ENCODE measurements at places on chromosomes 5 and 9. TPM values are rescaled to one million over a fixed set of nuclear protein-coding genes. Genes with fewer than 3 reads are reported as not detected.

DNA sequence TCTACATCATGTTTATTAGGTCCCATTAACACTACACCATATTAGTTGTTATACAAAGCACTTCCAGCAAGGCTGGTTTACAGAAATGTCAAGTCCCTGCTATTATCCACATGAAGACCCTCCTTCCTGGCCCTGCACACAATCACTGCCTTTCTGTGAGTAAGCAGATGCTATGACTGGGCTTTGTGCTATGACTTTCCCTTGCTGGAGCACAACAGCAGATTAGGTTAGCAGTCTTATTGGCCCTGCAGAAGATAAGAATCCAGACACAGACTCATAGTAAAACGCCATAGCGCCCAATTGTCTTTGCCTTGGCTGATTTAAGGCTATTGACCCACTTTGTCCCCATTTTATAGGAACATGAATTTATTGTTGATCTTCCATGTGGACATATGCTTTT is 228.9 kb upstream of the ACTBL2 start:
- DNase-seq = no peak

- DNase-seq = peak; percentile 31
Observed at GRCh38 chr5:24633715-24634325, 11.0 kb downstream of the CDH10 start.

- no peak for DNase-seq
Observed at GRCh38 chr9:16925426-16925825, 55.0 kb upstream of the BNC2 start.

GRCh38 chr9:127878652-127879390 is 1.3 kb upstream of the AK1 start:
- DNase-seq = no peak

The SPACA9 gene
- 3.1 TPM for total RNA-seq

The TXNDC8 gene
- not detected for total RNA-seq

Measured in cerebellum (tissue), 4 donors.